Esophagus (tissue), 2 donors: ENCODE measurements at places on chromosomes 7 and 10. TPM values are rescaled to one million over a fixed set of nuclear protein-coding genes. Genes with fewer than 3 reads are reported as not detected.

The NCF1 gene
- polyA plus RNA-seq, result 1.9 TPM

The KNDC1 gene
- polyA plus RNA-seq, result 0.39 TPM

The CPN1 gene
- polyA plus RNA-seq, result not detected

The SYT15 gene
- 1.2 TPM for polyA plus RNA-seq

The OR2A12 gene
- not detected for polyA plus RNA-seq

The ATP5F1C gene
- 292 TPM for polyA plus RNA-seq

The PKD1L1 gene
- polyA plus RNA-seq, result 0.08 TPM

The POLR2J2 gene
- polyA plus RNA-seq, result 4.5 TPM

The KLLN gene
- polyA plus RNA-seq, result 0.16 TPM

The PRSS2 gene
- polyA plus RNA-seq, result 3.3 TPM

The TMEM178B gene
- polyA plus RNA-seq, result 0.21 TPM

The PTPRN2 gene
- polyA plus RNA-seq, result 0.37 TPM

The ZNF485 gene
- 2.8 TPM for polyA plus RNA-seq

The IGF2BP3 gene
- 2.5 TPM for polyA plus RNA-seq

The TMEM176B gene
- 5.7 TPM for polyA plus RNA-seq

The GRID2IP gene
- polyA plus RNA-seq, result 0.44 TPM

The TMEM236 gene
- 0.08 TPM for polyA plus RNA-seq

The ZWINT gene
- polyA plus RNA-seq, result 28.7 TPM

The CYP26C1 gene
- 0.01 TPM for polyA plus RNA-seq

The COBL gene
- polyA plus RNA-seq, result 6.1 TPM

The CHAT gene
- polyA plus RNA-seq, result not detected

The CRHR2 gene
- polyA plus RNA-seq, result 0.06 TPM

The TMEM139 gene
- 0.41 TPM for polyA plus RNA-seq

The GHRHR gene
- not detected for polyA plus RNA-seq

The TRDMT1 gene
- polyA plus RNA-seq, result 0.81 TPM

The LIPJ gene
- not detected for polyA plus RNA-seq

The CDC14C gene
- not detected for polyA plus RNA-seq

The TMEM176A gene
- 4.8 TPM for polyA plus RNA-seq

The CTAGE8 gene
- polyA plus RNA-seq, result 0.01 TPM

The KEL gene
- 0.61 TPM for polyA plus RNA-seq

The SUGCT gene
- 2.3 TPM for polyA plus RNA-seq

The ADCYAP1R1 gene
- polyA plus RNA-seq, result 0.11 TPM

The PON1 gene
- not detected for polyA plus RNA-seq

The SOSTDC1 gene
- polyA plus RNA-seq, result 1.1 TPM
